ENCODE measurements at places on chromosomes 7 and 10.

DNA sequence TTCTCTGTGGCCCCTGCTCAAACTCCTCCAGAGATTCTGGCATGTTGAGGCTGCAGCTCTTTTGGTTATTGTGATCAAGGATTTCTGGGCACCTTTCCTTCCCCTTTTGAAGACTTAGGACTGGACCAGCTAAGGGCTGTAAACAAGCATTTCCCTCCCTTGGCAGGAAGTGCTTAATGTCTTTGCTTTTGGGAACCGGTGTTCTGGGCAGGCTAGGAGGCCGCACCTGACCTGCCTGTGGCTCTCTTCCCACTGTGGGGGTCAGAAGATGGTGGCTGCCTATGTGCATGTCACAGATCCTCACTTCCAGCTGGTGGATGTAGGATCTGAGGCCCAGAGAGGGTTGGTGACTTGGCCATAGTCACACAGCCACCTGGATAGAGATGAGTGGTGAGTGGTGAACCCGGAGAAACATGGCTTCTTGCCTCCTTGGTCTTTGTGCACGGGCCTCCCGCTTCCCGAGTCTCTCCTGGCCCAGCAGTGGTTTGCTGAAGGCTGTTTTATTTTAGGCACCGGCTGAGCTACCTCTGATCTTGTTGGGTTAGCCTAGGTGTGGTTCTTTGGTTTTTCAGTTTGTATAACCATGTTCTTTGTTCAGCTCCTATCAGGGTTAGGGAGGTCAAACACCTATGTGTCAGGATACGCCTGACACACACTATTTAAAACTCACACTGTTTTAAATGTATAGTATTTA lies 82.0 kb downstream of the GRK5 start:
- DNase-seq = no peak

- no peak for DNase-seq
Observed at GRCh38 chr7:142883571-142884285, 1.8 kb downstream of the TRPV6 start.

DNA sequence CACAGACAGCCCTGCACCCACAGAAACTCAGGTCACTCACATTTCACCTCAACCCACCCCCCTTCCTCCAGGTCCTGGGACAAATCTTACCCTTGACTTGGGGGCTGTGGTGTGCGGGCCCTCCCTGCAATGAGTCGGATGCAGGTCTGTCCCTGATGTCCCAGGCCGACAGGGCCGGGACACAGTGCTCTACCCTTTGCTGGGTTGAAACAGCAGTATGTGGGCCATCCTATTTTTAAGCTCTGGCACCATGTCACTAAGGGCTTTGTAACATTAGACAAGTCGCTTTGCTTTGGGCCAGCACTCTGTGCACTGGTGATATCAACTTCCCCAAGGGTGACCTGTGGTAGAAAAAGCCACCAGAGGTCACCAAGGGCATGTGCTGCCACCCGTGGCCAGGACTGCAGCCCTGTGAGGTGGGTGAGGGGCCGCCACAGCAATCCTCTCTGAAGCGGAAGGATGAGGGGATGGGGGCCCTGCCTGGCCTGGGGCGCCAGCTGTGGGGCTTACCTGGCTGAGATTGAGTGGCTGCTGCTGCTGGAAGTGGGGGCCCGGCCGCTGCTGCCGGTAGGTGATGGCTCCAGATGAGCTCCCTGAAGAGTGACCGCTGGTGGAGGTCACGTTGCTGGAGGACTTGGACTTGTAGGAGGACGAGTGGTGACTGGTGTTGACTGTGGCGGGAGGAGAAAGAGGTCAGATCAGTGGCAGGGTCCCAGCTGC lies 51.3 kb downstream of the CLEC2L start:
- DNase-seq = no peak

DNA sequence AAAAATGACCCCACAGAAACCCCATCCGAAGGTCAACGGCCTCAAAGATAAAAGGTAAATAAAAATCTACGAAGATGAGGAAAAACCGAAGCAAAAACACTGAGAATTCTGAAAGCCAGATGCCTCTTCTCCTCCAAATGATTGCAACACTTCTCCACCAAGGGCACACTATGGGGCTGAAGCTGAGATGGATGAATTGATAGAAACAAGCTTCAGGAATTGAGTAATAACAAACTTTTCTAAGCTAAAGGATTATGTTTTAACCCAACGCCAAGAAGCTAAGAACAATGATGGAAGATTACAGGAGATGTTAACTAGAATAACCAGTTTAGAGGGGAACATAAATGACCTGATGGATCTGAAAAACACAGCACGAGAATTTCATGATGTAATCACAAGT lies 127.8 kb downstream of the MACC1 start:
- no peak for DNase-seq

GRCh38 chr7:31083210-31083786 lies 31.2 kb downstream of the ADCYAP1R1 start:
- DNase-seq = no peak

DNA sequence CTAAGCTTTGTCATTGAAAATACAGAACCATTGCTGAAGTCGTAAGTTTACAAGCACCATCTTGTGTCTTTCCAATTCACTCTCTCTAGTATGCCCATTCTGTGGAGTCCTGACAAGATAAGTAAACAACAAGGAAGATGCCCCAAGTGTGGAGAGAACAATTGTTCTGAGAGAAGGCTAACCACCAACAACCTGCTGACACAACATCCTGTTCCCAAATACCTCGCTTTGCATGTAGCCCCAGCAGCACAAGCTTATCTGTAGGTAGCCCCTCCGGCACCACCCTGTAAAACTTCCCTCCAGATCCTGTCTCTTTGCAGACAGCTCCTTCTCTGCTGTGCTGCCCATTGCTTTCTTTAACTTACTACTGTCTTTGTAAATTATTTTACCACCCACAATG lies 233.3 kb upstream of the AOAH start:
- DNase-seq = no peak
